ENCODE measurements at places on chromosomes 6 and 20. TPM values are rescaled to one million over a fixed set of nuclear protein-coding genes. Genes with fewer than 3 reads are reported as not detected.

Gene LPA
- not detected for total RNA-seq

Gene FABP7
- not detected for total RNA-seq

Gene FHL5
- total RNA-seq, result not detected

Gene TAGAP
- total RNA-seq, result not detected

Gene DACT2
- not detected for total RNA-seq

Gene E2F3
- 15.2 TPM for total RNA-seq

Gene BEND6
- 1.1 TPM for total RNA-seq

Gene SLC22A2
- not detected for total RNA-seq

Measured in thoracic aorta endothelial cell (primary cell).